Dermis blood vessel endothelial cell (primary cell): ENCODE measurements at places on chromosomes 1 and 21. TPM values are rescaled to one million over a fixed set of nuclear protein-coding genes. Genes with fewer than 3 reads are reported as not detected.
A peak's percentile ranks its signal among the peaks of the same experiment; 100 is the strongest.

CYP4A22 gene
- total RNA-seq, result not detected in 2 replicates

- peak; percentile 96 for DNase-seq
These were observed 214.1 kb downstream of the DYRK1A start for GRCh38 chr21:37580666-37581065.

DNA sequence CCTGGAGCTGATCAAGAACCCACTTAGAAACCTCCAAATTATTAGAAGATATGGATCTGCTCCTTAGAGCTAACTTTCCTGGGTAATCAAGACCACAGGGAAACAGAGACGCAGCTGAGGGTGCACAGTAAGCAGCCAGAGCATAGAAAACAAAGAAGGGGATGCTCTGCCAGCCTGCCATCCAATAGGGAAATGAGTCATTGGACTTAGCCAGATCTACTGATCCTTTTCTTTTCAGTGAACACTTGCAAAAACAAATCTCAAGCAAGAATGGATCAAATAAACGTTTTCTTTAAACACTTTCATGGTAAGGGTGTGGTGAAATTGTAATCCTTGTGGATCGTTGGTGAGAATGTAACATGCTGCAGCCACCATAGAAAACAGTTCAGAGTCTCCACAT, 474.0 kb downstream of the LTN1 start:
- peak; percentile 72 for DNase-seq

DNA sequence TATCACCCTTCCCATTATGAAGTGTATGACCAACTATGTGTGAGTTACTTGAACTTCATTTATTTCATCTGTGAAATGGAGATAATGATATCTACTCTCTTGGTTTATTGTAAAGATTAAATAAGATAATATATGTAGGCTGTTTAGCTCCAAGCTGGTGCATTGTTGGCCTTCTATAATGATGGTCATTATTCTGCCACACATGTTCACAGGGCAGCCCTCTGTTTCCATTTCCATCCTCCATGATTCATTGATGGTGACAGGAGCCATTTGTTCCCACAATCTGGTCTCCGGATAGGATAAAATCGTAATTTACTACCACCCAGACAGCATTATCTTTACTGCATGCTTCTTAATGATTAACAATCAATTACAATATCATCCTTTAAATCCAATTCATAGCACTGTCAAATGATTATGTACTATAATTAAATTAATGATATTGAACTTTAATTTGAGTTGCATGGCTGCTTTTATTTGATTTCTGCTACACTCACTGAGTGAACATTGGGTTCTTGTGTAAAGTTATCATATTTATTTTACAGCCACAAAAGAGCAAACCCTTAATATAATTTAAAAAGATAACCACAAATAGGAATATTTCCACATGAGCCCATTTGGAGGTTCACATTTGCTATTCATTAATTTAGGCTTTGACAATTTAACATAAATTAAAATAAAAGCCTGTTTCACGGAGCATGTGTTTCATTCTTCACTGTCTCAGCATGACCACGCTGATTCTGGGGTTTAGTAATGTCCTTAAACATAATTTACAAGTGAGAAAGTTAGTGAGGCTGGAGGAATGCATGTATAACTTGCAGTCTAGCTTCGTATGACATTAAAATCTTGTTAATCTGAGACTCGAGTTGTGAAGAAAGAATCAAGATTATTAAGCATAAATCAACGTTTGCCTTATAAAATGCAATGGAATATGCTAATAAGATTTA, 596.4 kb upstream of the ZRANB2 start:
- no peak for DNase-seq
